ENCODE measurements at places on chromosomes 6 and 20. TPM values are rescaled to one million over a fixed set of nuclear protein-coding genes. Genes with fewer than 3 reads are reported as not detected.

The RAMACL gene
- total RNA-seq, result 3.2 TPM

The PM20D2 gene
- total RNA-seq, result 1.6 TPM

The SIGLEC1 gene
- not detected for total RNA-seq

The LY6G6C gene
- total RNA-seq, result not detected

The MAP7 gene
- 0.10 TPM for total RNA-seq

The RAD21L1 gene
- not detected for total RNA-seq

The SLC32A1 gene
- total RNA-seq, result not detected

The NMBR gene
- total RNA-seq, result not detected

The RSPO3 gene
- 0.50 TPM for total RNA-seq

The PCK1 gene
- total RNA-seq, result 0.15 TPM

The HECA gene
- 17.8 TPM for total RNA-seq

The PRRT1 gene
- total RNA-seq, result 1.8 TPM

The RWDD2A gene
- 5.4 TPM for total RNA-seq

The METTL24 gene
- total RNA-seq, result not detected

The SIRPB1 gene
- total RNA-seq, result 1.7 TPM

The PLG gene
- not detected for total RNA-seq

The WFDC12 gene
- not detected for total RNA-seq

The MDFI gene
- 2.9 TPM for total RNA-seq

The BFSP1 gene
- total RNA-seq, result 1.6 TPM

The MUCL3 gene
- not detected for total RNA-seq

The FAM217B gene
- total RNA-seq, result 4.1 TPM

The FAM209B gene
- not detected for total RNA-seq

The PI3 gene
- not detected for total RNA-seq

The EFCAB8 gene
- total RNA-seq, result not detected

The HLA-DPB1 gene
- total RNA-seq, result 4.1 TPM

The C20orf202 gene
- total RNA-seq, result not detected

The KIF25 gene
- total RNA-seq, result not detected

The MRPS18A gene
- 36.0 TPM for total RNA-seq

The PAK5 gene
- not detected for total RNA-seq

The SLC22A16 gene
- 0.39 TPM for total RNA-seq

The LTA gene
- total RNA-seq, result not detected

The ACTL10 gene
- total RNA-seq, result 2.1 TPM

The YWHAB gene
- 91.6 TPM for total RNA-seq

The SAMD3 gene
- not detected for total RNA-seq

The TGM3 gene
- total RNA-seq, result not detected

The MAD2L1BP gene
- total RNA-seq, result 15.7 TPM

The HRH3 gene
- total RNA-seq, result not detected

The ZBTB2 gene
- 8.4 TPM for total RNA-seq

The C6orf15 gene
- 0.49 TPM for total RNA-seq

The LY6G6F gene
- not detected for total RNA-seq

The RBBP8NL gene
- total RNA-seq, result not detected

The TINAG gene
- not detected for total RNA-seq

The HLA-DOA gene
- not detected for total RNA-seq

The BHLHE23 gene
- not detected for total RNA-seq

Data from cardiac ventricle fibroblast (primary cell).